ENCODE measurements at places on chromosomes 1 and 21. TPM values are rescaled to one million over a fixed set of nuclear protein-coding genes. Genes with fewer than 3 reads are reported as not detected.

The OPTC gene
- total RNA-seq, result not detected

The CHODL gene
- 1.5 TPM for total RNA-seq

DNA sequence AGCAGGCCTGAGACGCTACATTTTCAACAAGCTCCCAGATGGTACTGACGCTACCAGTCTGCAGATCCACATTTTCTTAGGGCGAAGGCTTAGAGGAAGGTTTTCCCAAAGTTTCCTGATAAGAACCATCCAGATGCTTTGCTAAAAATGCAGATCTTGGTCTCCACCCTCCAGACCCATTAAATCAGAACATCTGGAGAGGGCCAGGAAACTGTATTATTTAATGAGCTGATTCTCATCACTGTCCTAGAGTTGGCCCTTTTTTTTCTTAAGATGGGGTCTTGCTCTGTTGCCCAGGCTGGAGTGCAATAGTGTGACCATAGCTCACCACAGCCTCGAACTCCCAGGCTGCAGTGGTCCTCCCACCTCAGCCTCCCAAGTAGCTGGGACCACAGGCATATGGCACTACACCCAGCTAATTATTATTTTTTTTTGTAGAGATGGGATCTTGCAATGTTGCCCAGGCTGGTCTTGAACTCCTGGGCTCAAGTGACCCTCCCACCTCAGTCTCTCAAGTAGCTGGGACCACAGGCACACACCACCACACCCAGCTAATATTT, 67.2 kb upstream of the EFHD2 start:
- DNase-seq, result no peak

DNA sequence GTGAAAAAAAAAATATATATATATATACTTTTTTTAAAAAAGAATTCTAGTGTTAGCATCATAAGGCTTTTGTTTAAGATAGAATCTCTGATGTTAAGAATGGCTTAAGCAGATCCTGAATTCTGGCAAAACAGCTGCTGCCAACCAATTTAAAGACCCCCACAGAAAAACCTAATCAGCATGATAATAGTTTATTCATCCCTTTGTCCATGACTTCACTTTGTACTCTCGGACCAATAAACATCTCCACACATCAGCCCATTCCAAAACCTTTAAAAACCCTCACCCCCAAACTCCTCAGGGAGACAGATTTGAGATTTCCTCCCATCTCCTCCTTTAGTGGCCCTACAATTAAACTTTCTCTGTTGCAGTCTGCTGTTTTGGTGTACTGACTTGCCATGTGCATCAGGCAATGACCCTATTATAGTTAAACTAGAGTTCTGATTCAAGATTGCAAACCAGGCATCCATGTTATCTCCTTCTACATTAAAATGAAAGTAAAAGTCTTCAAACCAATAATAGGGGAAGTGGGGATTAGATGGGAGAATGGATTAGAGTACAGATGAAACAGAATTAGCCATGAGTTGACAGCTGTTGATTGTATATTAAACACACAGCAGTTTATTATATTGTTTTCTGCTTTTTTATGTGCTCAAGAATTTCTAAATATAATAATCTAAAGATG, 9.8 kb upstream of the PHTF1 start:
- DNase-seq, result no peak

- DNase-seq, result no peak
These were observed 9.9 kb upstream of the DNTTIP2 start for GRCh38 chr1:93888900-93889299.
